Stimulated activated CD8-positive, alpha-beta memory T cell treated with anti-CD3 and anti-CD28 coated beads, Interleukin-4, amount 100 ng/mL, for 1 hour (primary cell): ENCODE measurements at places on chromosomes 4 and X.

- no peak for DNase-seq
Measured at GRCh38 chr4:54933579-54933978, 191.8 kb downstream of the KDR start.

DNA sequence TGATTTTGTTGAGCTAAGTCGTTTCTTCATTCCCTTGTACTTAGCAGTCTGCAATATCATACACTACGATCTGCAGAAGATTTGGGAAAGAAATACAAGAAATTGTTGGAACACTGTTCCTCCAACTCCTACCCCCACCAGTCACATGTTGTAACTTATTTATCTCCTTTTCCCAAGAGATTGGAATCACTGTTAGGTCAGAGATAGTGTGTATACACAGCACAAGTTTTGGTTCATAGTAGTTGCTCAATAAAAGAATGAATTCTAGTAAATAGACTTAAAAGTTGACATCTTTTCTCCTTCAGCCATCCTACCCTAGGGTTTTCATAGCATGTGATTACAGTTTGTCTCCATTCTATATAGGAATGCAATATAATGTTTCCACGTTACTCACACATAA is 68.8 kb downstream of the ARFIP1 start:
- no peak for DNase-seq

GRCh38 chrX:96407072-96407471 is 277.6 kb upstream of the DIAPH2 start:
- DNase-seq: no peak

DNA sequence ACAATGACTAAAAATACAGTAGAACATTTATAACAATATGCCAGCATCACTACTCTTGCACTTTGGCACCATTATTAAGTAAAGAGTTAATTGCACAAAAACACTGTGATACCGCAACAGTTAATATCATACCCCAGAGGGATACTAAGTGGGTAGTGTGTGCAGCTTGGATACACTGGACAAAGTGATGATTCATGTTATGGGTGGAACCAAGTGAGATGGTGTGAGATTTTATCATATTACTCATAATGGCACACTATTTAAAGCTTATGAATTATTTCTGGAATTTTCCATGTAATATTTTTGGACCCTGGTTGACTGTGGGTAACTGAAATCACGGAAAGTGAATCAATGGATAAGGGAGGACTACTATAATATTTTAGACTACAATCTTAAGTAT is 265.3 kb downstream of the PCDH18 start:
- DNase-seq: no peak

- DNase-seq: peak; percentile 49
Measured at GRCh38 chr4:139453041-139453370, 915 bp upstream of the RAB33B start.

GRCh38 chr4:57073559-57073958 is 36.6 kb downstream of the IGFBP7 start:
- no peak for DNase-seq

- DNase-seq: no peak
Measured at GRCh38 chr4:19707876-19708275, 543.8 kb upstream of the SLIT2 start.

DNA sequence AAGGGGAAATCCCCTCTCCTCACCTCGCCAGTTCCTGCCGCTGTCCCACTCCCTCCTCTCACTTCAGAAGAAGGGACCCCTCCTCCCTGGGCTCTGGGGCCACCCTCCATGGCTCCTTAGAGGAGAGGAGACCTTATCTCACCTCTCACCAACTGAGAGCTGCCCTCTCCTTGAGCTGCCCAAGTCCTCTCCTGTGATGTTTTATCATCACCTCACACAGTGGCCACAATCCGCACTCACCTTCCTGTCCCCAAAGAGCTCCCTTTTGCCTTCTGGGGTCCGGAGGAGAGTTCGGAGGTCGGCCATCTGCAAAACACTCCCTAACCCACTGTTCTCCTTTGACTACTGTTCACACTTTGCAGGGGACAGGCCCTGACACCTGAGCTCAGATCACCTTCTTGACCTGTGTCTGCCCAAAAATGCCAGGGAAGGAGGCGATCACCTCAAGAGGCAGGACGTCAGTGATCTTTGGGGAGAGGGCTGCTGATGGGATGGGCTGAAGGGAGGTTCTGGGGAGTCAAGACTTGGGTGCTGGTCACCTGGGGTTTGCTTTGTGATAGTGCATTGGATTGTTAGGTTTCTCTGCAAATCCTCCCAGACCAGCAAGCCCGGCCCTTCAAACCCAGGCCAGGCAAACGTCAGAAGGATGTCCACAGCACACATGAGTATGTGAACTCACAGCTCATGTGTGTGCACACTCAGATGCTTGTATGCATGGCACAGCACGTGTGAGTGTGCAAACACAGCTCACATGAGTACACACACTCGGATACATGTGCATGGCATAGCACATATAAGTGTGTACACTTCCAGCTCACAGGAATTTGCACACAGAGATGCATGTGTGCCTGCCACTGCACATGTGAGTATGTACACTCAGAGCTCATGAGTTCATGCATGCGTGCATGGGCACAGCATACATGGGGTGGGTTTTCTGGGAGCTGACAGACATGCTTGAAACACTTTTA is 41.8 kb downstream of the HTRA3 start:
- DNase-seq: no peak

DNA sequence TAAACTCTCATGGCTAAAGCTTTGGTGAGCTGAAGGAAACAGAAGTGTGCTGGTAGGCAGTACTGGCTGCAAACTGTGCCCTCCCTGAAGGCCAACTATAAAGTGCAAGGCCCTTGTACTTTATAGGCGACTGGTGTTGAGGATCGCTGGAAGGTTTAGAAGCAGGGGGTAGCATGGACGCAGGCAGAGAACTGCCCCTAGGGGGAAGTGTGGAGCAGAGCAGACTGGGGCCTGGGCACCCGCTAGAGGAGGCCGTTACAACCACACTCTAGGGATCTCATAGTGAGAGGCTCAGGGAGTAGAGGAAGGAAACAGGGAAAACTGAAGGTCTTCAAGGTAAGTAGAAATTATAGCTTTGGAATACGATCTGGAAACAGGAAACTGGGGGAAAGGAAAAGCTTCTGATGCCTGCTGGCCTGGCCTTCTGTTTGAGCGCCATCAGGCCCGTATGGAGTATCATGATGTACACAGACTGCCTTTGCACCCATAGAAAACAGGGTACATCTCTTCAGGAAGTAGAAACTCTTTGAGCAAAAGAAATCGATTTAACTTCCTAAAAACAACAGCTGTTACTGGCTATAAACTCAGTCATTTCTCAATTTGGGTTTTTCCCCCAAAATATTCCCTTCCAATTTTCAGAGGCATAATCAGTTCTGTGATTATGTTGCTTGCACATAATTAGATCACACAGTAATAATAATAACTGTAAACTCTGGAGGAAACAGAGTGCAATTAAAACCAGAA is 23.9 kb upstream of the TMSB4X start:
- no peak for DNase-seq
